Stimulated activated CD8-positive, alpha-beta memory T cell treated with anti-CD3 and anti-CD28 coated beads, Interleukin-4, amount 100 ng/mL, for 4 hours (primary cell): ENCODE measurements at places on chromosomes 2 and 18.

- DNase-seq = no peak
Measured at GRCh38 chr18:74425161-74425560, 31.9 kb downstream of the DIPK1C start.

GRCh38 chr2:196277002-196277401, 105.6 kb upstream of the STK17B start:
- DNase-seq = no peak

GRCh38 chr2:239722760-239723470, 302.2 kb downstream of the NDUFA10 start:
- no peak for DNase-seq

- DNase-seq = no peak
Measured at GRCh38 chr2:12265646-12266045, 451.1 kb upstream of the TRIB2 start.

GRCh38 chr2:203164311-203164935, 74.4 kb upstream of the CYP20A1 start:
- DNase-seq = no peak

DNA sequence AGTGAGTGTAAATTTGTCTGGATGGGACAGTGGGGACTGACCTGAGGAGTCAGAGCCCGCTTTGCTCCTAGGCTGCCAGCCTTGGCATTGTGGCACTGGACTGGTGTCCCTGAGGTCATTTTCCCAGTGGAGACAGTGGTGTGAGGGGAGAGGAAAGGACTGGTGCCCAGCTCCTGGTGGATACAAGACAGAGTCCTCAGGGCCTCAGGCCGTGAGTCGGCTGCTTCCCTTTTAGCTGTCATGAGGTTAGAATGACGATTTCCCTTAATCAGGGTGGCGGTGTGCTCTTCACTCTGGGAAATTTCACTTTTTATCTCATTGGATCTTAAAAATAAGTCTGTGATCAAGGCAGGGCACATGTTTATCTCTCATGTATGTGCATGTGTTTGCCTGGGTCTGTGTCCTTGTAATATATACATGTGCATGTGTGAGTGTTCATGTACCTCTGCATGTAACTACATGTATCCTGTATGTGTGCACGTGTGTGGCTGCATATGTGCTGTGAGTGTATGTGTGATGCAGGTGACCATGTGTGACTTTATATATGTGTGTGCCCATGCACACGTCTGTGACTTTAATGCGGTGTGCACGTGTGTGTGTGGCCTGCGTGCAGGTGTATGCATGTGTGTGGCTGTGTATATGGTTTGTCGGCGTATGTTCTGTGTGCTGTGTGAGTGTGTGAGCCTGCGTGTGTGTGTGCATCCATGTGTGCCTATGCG, 55.7 kb downstream of the GLI2 start:
- DNase-seq = no peak

DNA sequence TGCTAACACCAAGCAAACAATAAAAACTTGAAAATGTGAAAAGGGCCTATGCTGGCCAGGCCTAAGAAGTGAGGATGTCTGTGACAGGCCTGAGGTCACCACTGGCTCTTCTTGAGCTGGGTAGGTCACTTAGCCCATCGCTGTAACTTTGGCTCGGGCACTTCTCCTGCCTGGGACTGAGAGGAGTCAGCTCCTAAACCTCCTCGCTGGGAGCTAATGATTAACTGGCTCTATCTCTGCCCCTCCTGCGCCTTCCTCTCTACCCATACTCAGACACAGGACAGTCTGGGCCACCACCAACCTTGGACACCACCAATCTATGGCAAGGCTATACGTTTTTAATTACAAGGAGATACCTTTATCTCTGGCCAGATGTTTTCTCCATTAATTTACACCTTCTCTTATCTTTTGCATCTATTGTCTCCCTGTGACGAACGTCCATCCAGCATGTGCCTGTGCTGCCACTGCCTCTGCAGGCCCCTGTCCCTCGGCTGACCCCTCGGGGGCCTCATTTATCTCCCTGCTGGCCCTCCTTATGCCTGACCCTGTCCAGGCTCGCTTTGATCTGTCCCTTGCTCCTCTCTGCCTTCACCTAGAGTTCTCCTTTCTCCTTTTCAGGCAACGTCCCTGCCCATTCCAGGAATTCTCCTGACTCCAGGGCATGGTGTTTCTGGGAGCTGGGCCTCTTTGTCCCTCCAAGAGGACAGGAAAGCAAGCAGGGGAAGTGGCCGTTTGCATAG, 149.1 kb upstream of the GATA6 start:
- DNase-seq = no peak

- no peak for DNase-seq
Measured at GRCh38 chr2:134086594-134087219, 167.2 kb upstream of the MGAT5 start.

DNA sequence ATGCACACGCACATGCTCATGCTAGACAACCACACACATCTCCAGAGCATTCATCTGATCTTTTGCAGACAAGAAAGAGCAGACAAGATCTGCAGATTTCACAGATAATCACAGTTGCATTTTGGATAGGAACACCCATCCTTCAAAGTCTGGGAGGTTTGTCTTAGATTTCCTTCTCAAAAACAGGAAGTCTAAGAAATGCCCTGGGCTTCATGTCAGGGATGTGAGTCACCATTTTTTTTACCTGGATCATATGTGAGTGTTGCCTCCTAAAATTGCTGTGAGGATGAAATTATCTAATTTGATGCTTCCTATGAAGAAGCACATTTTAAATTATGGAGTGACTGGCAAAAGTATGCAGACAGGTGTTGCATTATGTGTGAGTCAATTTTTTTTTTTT, 46.1 kb downstream of the SRD5A2 start:
- no peak for DNase-seq

- no peak for DNase-seq
Measured at GRCh38 chr2:121019071-121019470, 265.9 kb downstream of the TFCP2L1 start.

DNA sequence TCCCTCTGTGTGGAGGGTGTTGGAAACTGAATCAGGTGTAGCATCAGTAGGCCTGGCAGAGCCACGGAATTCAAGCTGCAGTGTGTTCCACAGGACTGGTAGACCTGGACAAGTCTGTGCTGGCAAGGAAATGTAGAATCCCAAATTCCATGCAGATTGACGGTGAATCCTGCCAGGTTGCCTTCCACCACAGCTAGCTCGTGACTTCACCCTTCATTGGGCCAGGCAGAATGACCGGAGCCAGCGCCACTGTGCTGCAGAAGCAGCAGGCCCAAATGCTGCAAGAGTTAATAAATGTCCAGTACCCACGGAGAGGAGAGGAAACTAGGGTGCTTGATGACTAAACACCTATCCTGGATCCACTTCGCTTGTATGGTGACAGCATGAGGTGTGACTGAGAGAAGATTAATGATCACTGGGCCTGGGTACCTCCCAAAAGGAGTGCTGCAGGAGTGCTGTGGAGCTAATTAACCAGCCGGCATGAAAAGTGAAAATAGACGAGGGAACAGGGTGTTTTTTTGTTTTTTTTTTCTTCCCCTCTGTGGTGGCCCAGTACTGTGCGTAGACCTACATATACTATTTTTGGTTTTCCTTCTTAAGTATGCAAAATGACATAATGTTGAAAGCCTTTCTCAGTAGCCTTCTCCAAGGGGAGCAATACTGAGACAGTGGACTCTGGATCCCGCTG, 122.2 kb downstream of the TANC1 start:
- no peak for DNase-seq

GRCh38 chr2:198660501-198660900, 797.2 kb downstream of the SATB2 start:
- no peak for DNase-seq

GRCh38 chr18:37709740-37710139, 144.1 kb upstream of the CELF4 start:
- no peak for DNase-seq

GRCh38 chr2:83661711-83662110, 797.4 kb downstream of the SUCLG1 start:
- DNase-seq = no peak

DNA sequence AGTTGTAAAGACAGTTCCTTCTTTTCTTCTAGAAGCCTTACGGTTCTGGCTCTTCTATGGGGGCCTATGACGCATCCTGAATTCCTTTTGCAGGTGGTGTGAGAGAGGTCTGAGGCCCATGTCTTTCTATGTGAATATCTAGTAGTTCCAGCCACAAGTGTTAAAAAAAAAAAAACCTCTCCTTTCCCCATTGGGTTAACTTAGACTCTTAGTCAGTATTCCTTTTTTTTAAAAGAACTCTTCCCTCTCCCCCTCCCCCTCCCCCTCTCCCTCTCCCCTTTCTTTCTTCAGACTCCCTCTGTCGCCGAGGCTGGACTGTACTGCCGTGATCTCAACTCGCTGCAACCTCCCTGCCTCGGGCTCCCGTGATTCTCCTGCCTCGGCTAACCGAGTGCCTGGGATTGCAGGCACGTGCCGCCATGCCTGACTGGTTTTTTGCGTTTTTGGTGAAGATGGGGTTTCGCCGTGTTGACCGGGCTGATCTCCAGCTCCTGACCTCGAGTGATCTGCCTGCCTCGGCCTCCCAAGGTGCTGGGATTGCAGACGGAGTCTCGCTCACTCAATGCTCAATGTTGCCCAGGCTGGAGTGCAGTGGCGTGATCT, 11.4 kb upstream of the CIDEA start:
- no peak for DNase-seq

DNA sequence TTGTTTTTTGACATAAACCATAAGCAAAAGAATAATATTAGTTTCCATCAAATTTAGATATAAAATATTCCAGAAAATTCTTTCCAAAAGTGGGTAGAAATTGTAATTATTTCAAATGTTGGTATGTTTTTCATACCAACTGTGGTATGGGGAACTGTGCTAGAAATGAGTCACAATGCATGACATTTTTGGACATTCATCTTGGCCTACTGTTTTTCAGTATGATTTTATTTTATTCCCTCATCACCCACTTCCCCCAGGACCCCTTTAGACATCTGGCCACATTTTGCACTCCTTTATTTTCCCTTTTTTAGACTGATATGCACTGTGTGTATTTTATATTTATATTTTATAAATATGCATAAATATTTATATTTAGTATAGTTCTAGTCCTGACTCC, 97.1 kb downstream of the DPP4 start:
- no peak for DNase-seq

GRCh38 chr2:20953146-20953824, 90.6 kb downstream of the APOB start:
- DNase-seq = no peak

DNA sequence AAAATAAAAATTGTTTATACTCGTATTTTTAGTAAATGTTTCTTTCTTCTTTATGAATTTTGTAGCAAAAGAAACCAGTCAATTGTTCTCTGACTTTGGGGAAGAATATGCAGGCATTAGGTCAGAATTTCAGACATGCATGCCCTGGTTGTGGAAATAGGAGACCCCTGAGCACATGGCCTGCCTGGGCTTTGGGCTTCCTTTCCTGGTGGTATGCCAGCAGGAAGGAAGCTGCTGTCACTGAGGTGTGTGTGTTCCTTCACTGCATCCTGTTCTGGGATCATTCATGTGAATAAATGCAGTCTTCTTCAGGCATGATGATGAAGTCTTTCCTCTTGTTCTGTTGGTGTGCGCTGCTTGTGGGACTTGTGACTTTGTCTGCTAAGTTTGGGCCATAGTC, 920.2 kb upstream of the VRK2 start:
- DNase-seq = no peak

DNA sequence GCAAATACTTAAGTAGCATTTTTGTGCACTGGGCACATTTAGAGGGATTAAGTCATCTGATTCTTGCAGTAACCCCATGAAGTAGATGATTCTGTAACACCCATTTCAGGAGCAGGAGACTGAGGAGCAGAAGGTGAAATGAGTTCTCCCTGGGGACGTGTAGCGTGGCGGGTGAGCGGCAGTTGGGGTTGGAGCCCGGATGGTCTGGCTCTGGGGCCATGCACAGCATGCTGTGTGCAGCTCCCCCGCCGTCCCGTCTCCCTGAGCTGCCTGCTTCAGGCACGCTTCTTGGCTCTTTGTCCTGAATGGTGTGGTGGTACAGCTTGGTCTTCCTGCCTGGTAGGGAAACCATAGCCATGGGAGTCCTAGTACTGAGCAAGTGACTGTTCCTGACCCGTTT, 32.4 kb downstream of the INPP4A start:
- no peak for DNase-seq

DNA sequence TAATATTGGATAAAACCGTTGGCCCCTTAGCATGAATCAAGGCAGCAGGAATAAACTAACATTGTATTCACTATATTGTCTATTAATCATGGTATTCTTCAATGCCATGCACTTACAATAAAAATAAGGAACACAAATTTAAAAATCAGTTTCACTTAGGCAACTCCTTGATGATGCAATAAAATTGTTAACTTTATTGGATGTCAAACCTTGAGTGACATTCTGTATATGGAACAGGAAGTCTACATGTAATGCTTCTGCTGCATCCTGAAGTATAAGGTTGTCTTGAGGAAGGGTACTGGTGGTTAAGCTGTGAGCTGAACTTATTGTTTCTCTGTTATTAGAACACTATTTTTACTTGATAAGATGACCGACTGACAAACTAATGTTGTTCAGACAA, 605.5 kb downstream of the SATB2 start:
- no peak for DNase-seq

GRCh38 chr2:28389399-28390240, 3.0 kb upstream of the FOSL2 start:
- no peak for DNase-seq

DNA sequence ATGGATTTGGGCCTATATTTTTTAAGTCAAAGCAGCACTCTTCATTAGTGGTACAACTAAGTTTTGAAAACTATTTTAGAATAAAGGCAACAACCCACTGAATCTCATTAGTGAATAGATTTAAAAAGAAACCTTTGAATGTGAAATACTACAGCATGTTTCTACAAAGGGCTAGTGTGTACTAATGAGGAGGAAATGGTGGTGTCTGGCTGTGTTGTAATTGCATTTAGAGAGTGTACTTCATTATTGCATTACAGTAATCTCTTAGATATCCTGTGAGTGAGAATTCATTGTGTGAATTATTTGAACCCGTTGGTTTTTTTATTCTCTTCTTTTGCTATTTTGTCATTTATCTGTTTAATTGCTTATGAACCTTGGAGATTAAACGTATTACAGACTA, 575.4 kb upstream of the FAM98A start:
- DNase-seq = no peak

GRCh38 chr2:69471793-69472192, 34.6 kb upstream of the NFU1 start:
- DNase-seq = no peak

- no peak for DNase-seq
Measured at GRCh38 chr2:10389573-10389972, 58.6 kb downstream of the ODC1 start.

DNA sequence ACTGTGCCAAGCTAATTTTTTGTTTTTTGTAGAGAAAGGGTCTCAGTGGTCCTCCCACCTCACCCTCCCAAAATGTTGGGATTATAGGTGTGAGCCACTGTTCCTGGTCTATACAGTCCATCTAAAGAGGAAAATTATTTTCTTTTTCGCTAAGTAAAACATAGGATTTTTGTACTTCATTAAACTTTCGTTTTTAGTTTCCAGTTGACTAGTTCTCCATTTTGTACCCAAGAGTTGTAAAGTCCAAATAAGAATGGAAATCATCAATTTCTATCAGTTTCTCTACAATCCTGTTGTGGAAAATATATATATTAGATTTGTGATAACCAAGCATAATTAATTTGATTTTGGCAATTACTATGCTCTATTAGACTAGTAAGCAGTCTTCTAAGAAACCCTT, 156.4 kb downstream of the BABAM2 start:
- DNase-seq = no peak
